Smooth muscle cell of trachea (primary cell): ENCODE measurements at places on chromosomes 3 and 15. TPM values are rescaled to one million over a fixed set of nuclear protein-coding genes. Genes with fewer than 3 reads are reported as not detected.

The PLS1 gene
- 0.33 and 0.87 TPM in 2 replicates for total RNA-seq

The KCNAB1 gene
- total RNA-seq: under 0.01 and 2.8 TPM in 2 replicates

The ANXA2 gene
- total RNA-seq: 3,054 and 5,074 TPM in 2 replicates

The AADACL2 gene
- not detected in 2 replicates for total RNA-seq

The PLA2G4E gene
- total RNA-seq: under 0.01 TPM in 1 of 2 replicates, not detected in the other

The WWTR1 gene
- 33.2 and 39.6 TPM in 2 replicates for total RNA-seq

The KBTBD13 gene
- under 0.01 and 0.17 TPM in 2 replicates for total RNA-seq
